Spinal cord (tissue), 10 donors: ENCODE measurements at places on chromosomes 12 and 14. TPM values are rescaled to one million over a fixed set of nuclear protein-coding genes. Genes with fewer than 3 reads are reported as not detected.

PTPRQ gene
- 1.3 TPM for total RNA-seq

CDCA3 gene
- 17.2 TPM for total RNA-seq

KITLG gene
- total RNA-seq: 19.2 TPM

KRT85 gene
- total RNA-seq: not detected

RTL1 gene
- 0.44 TPM for total RNA-seq

FERMT2 gene
- total RNA-seq: 158 TPM

TAS2R31 gene
- total RNA-seq: 18.3 TPM

GNS gene
- 103 TPM for total RNA-seq

SLC6A12 gene
- 21.9 TPM for total RNA-seq

SENP1 gene
- total RNA-seq: 30.2 TPM

TSPAN9 gene
- 28.3 TPM for total RNA-seq

DHRS1 gene
- total RNA-seq: 20.2 TPM

CACNA2D4 gene
- total RNA-seq: 1.8 TPM

RDH5 gene
- total RNA-seq: 15.4 TPM

RFLNA gene
- 12.7 TPM for total RNA-seq

EML5 gene
- 7.9 TPM for total RNA-seq

PDE3A gene
- 29.9 TPM for total RNA-seq

ZDHHC22 gene
- total RNA-seq: 11.5 TPM

PPM1H gene
- 35.8 TPM for total RNA-seq

ARF6 gene
- 23.7 TPM for total RNA-seq

SRRM4 gene
- 6.6 TPM for total RNA-seq

FICD gene
- total RNA-seq: 5.4 TPM

RBP5 gene
- total RNA-seq: 0.20 TPM
